ENCODE measurements at places on chromosomes 3 and 15.

DNA sequence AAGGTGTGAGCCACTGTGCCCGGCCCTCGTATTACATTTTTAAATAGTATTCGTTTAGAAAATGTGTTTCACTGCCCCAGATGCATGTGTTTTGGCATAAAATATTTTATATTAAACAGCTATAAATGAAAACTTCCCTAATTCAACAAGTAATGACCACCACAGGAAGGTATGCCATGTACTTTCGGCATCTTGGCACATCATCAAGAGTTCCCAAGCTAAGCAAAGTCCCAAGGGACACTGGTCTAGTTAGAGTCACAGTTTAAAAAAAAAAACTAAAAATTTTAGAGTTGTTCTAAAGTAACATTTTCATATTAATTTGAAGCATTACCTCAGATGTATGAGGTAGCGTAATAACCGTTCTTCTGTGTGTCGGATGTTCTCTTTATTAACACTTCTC, 15.6 kb upstream of the ARPP19 start:
- no peak for DNase-seq

DNA sequence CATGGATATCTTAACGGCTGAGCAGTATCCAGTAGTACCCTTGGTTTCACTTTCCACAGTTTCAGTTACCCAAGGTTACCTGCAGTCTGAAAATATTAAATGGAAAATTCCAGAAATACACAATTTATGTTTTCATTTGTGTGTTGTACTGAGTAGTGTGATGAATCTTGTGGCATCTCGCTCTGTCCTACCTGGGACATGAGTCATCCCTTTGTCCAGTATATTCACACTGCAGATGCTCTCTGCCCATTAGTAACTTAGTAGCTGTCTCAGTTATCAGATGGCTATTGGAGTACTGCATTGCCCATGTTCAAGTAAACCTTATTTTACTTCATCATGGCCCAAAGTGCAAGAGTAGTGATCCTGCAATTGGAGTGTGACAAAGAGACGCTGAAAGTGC, 26.1 kb downstream of the GASK1A start:
- no peak for DNase-seq

DNA sequence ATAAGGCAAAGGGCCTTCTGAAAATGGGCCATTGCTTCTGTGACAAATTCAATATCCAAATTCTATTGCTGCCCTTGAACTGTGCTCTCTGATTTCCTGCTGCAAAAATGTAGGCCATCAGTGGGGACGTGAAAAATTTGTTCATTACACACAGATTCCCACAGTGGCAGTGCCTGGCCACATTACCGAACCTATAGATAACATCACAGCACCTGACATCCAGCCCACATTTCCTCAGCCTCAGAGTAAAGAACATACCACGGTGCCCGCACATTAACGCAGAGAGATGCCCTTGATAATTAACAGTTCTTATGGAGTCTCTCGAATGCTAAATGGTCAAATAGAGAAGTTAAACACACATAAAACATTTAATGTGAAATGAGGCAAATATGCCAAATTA, 931.6 kb upstream of the CFAP20DC start:
- DNase-seq: no peak

DNA sequence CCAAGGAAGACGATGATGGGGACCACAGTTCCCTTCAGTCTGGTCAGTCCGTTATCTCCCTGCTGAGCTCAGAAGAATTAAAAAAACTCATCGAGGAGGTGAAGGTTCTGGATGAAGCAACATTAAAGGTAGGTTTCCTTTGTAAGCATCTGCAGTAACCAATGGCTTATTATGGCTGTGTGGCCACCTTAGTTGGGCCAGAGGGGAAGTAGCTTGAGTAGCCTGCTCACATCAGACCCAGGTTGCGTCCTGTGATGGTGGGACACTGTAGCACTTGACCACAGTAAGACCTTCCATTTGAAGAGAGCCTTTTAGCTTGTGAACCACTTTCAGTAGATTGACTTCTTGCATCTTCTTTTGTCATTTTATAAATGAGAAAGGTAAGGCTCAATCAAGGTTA, 22.6 kb downstream of the STARD5 start:
- DNase-seq: no peak

- DNase-seq: no peak
These were observed 176.1 kb upstream of the RGMA start for GRCh38 chr15:93265111-93265556.

- no peak for DNase-seq
These were observed 38.0 kb downstream of the MGLL start for GRCh38 chr3:127784283-127784682.

GRCh38 chr3:43434431-43434830, 148.1 kb downstream of the SNRK start:
- DNase-seq: no peak

All from stimulated activated CD8-positive, alpha-beta memory T cell treated with anti-CD3 and anti-CD28 coated beads, Interleukin-4, amount 100 ng/mL, for 1 hour (primary cell).